ENCODE measurements at places on chromosomes 2 and 18.

DNA sequence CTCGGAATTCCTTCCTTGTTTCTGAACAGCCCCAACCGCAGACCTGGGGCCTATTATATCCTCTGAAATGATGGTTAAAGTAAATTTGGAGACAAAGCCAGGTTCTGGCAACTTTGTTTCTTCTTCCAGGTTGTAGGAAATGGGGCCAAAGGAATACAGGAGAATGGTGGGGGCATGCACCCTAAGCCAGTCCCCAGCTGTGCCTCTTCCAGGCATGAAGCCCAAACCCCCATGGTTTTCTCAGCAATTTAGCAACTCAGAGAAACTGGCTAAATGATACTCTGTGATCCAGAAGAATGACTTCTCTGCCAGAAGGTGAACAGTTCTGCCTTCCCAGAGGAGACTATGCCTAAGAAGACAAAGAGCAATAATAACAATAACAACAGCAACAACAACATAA, 635.0 kb upstream of the FANCL start:
- no peak for DNase-seq

GRCh38 chr2:96933305-96934181, 52.8 kb downstream of the FAM178B start:
- DNase-seq = no peak

GRCh38 chr18:14971461-14972185, 223.7 kb downstream of the ANKRD30B start:
- no peak for DNase-seq

GRCh38 chr2:85890522-85891176, 1.9 kb upstream of the ST3GAL5 start:
- no peak for DNase-seq

DNA sequence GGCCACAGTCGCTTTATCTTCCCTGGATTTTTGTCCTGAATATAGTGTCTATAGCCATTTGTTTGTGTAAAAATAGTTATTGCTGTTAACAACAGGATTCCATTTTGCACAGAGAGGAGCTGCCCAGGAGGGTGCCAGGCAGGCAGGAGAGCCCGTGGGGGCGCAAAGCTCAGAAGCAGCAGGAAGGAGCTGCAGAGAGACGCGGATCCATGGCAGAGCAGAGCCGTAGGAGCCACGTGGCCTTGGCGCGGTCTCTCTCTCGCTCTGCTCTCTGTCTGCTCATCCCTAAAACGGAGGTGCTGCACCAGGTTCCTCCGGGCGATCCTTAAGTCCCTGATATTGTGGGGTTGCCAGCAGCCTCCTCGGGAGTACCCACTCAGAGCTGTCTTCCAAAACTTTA, 185.3 kb upstream of the MYT1L start:
- DNase-seq = no peak

GRCh38 chr18:52992041-52992440, 652.0 kb downstream of the DCC start:
- no peak for DNase-seq

GRCh38 chr18:53657257-53657656, 567.2 kb downstream of the MBD2 start:
- DNase-seq = no peak

GRCh38 chr2:127701651-127702394, 526 bp downstream of the SFT2D3 start:
- DNase-seq = peak; percentile 57

DNA sequence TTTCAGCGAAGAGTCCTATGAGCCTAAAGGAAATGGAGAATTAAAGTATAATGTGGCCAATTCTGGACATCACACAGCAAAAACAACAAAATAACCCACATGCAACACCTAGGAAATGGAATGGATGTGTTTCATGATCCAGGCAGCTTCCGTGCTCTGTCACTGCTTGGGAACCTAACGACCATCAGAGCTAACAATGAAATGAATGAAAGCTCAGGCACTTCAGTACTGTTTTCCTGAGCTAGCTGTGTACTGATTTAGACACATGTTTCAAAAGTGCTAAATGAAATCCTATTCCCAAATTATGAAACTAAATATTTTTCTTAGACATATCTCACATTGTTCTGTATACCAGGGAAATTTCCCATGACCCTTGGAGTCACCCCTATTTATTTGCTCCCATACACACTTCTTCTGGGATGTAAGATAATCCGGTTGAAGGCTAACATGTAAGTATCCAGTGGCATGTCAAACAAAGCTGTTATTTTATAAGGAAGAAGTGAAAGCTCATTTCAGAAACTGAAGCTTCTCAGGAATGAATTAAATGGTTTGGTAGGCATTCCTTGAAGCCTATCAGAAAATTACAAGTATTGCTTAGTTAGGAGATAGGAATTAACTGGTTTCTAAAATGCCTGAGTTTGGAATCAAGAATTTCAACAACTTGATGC, 108.5 kb upstream of the RND3 start:
- no peak for DNase-seq

DNA sequence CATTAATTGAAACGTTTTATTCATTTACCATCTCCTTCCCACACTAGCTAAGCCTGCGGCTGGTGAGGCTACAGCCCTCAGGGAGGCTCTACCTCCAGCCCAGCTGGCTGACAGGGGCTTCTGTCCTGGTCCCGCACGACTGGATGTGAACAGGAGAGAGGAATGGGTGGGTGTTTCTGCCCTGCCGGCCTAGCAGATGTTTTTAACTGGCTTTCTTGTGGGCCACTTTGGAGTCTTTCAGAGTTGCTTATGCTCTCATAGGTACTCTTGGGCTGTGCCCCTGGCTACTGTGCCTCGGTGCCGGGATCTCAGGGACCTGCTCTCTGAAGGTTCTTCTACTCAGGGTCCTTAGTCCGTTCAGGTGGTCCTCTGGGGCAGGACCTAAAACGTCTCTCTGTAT, 184.3 kb upstream of the TWIST2 start:
- DNase-seq = no peak

DNA sequence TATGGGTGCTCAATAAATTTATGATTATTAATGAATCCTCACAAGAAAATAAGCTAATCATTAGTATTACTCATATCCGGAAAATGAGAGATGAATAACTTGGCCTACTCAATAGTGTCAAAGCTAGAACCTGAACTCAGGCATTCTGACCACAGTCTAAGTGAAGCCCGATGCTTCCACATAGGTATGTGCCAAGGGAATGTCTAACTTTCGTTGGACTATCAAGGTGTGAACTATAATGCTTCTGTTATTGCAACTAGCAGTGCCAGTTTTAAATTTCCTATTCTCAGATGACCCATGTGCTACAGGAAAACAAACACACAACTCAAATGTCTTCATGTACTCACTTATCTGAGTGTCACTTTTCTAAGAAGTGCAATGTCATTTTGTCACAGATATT, 1.8 kb downstream of the BARD1 start:
- DNase-seq = no peak

DNA sequence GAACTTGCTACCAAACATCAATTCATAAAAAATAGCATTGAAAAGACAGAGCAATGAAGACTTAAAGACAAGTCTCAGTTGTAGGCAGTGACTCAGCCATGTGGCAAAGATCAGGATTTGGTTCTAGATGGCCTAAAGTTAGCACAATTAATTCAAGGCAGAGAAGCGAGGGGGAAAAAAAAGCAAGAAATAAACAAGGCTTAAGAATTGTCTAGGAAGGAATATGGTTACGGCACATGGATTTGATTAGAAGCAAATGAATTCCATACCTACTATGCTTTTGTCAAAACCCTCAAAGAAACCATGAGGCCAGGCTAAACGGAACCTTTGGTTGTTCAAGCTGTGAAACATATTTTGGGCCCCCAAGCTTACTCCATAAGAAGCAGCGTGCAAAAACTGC, 362.2 kb upstream of the KCNH7 start:
- DNase-seq = no peak

- no peak for DNase-seq
Measured at GRCh38 chr2:218885981-218886947, 5.6 kb downstream of the WNT10A start.

DNA sequence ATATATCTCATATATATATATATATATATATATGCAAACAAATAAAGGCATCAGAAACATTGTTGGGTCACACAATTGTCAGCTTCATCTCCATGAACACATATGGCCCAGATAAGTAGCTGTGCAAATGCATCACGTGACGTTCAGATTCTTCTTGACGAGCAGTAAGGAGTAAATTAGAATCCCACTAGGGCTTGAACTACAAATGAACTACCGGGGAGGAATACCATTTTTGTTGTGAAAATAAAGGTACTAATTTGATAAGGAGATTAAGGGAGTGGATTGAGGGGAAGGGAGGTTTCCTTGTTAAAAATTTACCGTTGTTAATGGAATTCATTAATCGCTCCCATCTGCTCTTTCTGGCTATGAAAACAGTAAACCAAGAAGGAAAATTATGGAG, 186.5 kb upstream of the COPS8 start:
- DNase-seq = peak; percentile 38

DNA sequence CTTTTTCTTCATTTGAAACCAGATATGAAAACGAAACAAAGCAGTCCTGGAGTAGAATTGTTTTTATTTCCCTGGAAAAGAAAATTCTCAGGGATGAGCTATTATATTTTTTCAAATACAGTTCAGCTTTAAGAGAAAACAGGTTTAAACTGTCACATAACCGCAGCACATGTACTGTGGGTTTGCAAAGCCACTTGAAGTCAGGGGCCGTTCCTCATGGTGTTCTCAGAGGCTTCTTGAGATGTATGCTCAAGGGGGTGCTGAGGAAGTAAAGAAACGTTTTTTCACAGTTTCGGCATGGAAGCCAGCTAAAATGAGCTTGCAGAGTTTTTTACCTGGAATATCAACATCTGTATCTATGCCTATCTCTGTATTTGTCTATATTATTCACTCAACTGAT, 225.3 kb downstream of the MC4R start:
- DNase-seq = no peak

GRCh38 chr2:61471905-61472805, 1.3 kb upstream of the USP34 start:
- peak; percentile 61 for DNase-seq

GRCh38 chr2:194205568-194206227, 1451.3 kb upstream of the SLC39A10 start:
- DNase-seq = no peak

- DNase-seq = no peak
Measured at GRCh38 chr2:119483395-119483753, 40.9 kb downstream of the SCTR start.

GRCh38 chr2:189402932-189403331, 38.3 kb upstream of the WDR75 start:
- DNase-seq = no peak

DNA sequence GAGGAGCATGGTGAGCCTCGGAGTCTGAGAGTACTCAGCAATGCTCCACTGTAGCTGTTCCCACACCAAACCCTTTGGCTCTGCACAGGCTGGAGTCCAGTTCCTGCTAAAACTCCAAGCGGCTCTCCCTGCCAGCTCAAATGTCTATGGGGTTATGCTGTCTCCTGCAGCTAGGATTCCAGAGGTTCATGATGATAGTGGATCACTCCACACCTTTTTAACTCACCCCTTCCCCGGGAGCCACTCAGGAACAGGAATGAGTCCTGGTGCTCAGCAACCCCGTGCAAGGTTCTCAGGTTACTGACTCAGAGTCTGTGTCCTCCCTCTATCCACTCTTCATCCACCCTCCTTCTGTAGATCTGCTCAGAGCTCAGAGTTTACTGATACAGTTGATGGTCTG, 410.0 kb downstream of the CDH19 start:
- DNase-seq = no peak

- no peak for DNase-seq
Measured at GRCh38 chr2:113211226-113212105, 37.7 kb downstream of the PSD4 start.

GRCh38 chr2:241354668-241355658, 1.1 kb upstream of the FARP2 start:
- DNase-seq = peak; percentile 68

DNA sequence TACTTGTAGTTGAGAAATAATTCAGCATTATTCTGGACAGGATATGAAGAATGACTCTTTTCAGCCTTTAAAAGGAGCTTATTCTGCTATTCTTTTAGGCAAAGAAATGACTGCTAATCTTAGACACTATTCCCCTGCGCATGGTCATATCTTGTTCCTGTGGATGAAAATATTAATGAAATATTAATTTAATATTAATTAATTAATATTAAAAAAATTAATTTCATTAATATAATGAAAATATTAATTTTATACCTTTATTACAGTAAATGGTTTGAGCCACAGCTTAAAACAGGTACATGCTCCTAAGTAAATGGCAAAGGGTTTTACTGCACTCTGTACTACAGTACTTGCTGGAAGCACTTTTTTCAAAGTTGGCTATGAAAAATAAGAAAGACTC, 890.1 kb upstream of the PIK3C3 start:
- DNase-seq = no peak

GRCh38 chr2:13003500-13003899, 286.8 kb downstream of the TRIB2 start:
- DNase-seq = no peak

GRCh38 chr2:160305081-160305750, 105.1 kb upstream of the ITGB6 start:
- DNase-seq = no peak

DNA sequence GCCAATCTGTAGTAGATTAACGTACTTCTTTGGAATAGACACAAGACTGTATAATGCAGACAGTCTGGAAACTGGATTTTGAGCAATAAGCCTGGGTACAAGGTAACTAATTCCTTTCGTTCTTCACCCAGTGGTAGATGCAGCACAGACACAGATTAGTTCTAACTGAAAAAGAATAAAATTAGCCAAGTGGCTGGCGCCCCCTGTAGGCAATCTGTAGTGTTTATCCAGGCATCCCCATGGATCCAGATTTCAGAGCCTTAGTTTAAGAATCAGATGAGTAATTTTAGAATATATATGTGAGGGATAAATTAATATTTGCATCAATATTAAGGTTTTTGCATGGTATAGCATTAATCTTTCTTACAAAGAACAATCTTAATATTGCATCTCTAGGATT, 563.9 kb downstream of the DCC start:
- peak; percentile 60 for DNase-seq

DNA sequence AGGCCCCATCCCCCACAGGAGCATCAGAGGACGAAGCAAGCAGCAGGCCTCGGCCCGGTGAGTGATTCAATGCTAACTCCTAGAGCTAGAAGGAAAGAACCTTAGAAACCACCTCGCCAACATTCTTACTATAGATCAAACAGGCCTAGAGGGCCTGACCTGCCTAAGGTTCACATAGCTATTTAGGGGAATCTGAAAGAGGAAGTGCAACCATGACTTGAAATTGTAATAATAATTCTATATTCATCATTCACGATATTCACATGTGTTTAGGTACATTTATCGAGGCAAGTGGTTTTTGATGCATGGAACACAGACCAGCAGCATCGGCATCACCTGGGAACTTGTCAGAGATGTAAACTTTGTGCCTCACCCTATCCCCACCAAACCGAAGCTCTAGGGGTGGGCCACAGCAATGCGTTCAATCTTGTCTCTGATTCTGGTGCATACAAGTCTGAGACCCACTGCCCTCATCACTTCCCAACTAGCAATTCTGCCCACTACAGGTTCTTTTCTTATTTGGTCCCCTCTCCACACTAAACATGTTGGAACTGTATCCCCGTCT, 78.0 kb upstream of the DNMT3A start:
- DNase-seq = no peak

- no peak for DNase-seq
Measured at GRCh38 chr2:20942646-20943125, 101.2 kb downstream of the APOB start.

GRCh38 chr2:424306-425171, 136.6 kb upstream of the ALKAL2 start:
- no peak for DNase-seq

- no peak for DNase-seq
Measured at GRCh38 chr2:188022389-188022788, 269.3 kb upstream of the GULP1 start.

- peak; percentile 57 for DNase-seq
Measured at GRCh38 chr2:170361090-170361936, 183.4 kb downstream of the MYO3B start.
